Activated CD8-positive, alpha-beta T cell treated with anti-CD3 and anti-CD28 coated beads for 36 hours (primary cell): ENCODE measurements at places on chromosomes 1 and 21. TPM values are rescaled to one million over a fixed set of nuclear protein-coding genes. Genes with fewer than 3 reads are reported as not detected.

TACSTD2 gene
- 0.92 TPM for total RNA-seq

RNU1-1 gene
- 1,043 TPM for total RNA-seq

MAGI3 gene
- 2.5 TPM for total RNA-seq

COL11A1 gene
- not detected for total RNA-seq

SPATA45 gene
- not detected for total RNA-seq
